NCI-H524 treated with DMSO at 0.1 percent for 48 hours (cell line): ENCODE measurements at places on chromosomes 7 and 10.
A peak's percentile ranks its signal among the peaks of the same experiment; 100 is the strongest.

GRCh38 chr10:48366261-48366660 lies 59.8 kb downstream of the MAPK8 start:
- no peak for DNase-seq

GRCh38 chr10:10959666-10960065 lies 58.0 kb upstream of the CELF2 start:
- DNase-seq, result no peak

DNA sequence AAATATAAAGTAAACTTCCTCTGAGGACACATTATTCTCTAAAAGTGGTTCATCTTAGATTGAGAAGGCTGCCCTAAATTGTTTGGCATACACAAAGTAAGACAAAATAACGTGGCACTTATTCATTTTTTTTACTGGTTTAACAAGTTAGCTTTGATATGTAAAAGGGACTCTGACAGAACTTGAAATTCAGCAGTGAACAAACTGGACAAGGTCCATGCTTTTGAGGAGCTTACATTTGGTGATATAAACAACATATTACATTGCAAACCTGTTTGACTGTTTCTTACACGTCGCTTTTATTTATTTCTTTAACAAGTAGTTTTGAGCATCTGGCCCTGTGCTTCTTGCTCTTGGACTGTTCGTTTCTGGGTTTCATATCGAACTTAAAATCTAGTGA lies 253.1 kb upstream of the POM121L12 start:
- no peak for DNase-seq

DNA sequence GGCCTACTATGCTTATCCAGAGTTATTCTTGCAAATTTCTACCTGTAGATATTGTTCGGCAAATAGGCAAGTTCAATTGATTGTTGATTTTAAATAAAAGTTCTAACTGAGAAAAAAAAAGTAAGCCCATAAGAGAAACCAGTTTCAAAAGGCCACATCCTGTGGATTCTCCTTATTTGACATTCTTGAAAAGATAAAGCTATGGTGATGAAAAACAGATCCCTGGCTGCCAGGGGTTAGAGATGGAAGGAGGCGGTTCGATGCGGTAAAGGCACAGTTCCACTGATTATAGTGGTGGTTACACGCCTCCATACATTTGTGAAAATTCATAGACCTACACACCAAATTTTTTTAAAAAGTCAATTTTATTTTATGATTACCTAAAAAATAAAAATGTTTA lies 347.8 kb downstream of the KCNMA1 start:
- DNase-seq, result no peak

- DNase-seq, result no peak
Observed at GRCh38 chr7:188727-189500, 3.5 kb upstream of the FAM20C start.

DNA sequence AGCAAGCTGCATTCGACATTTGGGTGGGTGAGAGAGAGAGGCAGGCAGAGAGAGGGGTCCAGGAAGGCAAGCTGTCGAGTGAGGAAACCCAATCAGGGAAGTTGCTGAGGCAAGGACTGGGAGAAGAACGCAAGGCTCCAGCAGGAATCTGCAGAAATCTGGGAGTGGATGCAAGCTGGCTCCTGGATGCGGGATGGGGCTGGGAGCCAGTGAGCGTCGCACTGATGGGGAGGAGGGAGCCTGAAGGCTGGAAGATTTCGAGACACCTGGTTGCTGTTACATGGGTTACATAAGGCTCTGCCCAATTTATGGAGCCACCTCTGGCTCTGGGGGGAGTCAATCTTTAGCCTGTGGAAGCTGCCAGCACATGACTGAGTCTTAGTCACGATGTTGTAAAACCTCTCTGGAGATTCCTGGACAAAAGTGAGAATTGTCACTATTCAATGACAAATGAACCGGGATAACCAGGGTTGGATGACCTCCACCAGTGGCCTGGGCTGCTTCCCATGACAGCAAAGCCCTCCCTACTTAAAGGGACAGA lies 51.1 kb upstream of the ADRB1 start:
- DNase-seq, result no peak

DNA sequence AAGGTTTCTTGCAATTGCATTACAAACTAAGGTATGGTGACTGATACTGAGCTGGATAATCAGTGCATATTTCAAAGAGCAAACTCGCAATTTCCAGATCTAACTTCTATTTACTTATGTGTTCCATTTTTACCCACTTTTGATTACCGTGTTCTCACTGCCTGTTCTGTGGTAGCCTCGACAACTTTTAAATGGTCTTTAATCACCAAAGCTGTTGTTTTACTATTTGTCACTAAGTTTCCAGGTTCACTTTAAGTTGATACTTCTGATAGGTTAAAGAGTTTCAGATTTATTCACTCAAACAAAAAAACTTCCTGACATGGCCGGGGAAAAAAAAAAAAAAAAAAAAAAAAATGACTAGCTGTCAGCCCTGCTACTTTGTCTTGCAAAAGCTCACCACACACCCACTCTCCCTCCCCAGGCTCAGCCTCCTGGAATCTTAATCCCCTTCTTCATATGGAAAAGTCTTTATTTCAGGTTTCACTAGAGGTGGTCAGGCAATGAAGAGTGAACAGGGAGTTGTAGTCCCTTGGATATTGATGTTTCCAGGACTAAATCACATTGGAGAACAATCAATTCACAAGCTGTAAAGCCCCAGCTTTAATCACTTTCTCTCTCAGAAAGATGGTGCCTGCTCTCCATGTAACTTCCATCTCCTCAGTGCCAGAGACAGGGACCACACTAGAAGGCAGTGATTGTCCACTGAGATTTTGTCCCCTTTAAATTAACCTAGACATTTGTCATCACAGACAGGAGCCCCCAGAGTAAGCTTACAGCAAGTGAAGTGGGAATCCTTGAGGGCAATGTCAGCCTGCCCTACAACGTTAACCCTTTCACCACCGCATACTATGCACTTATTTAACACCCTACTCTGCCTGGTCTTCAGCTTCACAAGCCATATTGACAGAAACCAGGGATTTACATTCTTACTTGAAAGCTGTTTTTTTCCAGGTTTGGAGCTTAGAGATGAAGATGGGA lies 749.1 kb upstream of the SORCS1 start:
- DNase-seq, result no peak

GRCh38 chr7:80974396-80975358 lies 55.8 kb upstream of the SEMA3C start:
- no peak for DNase-seq

DNA sequence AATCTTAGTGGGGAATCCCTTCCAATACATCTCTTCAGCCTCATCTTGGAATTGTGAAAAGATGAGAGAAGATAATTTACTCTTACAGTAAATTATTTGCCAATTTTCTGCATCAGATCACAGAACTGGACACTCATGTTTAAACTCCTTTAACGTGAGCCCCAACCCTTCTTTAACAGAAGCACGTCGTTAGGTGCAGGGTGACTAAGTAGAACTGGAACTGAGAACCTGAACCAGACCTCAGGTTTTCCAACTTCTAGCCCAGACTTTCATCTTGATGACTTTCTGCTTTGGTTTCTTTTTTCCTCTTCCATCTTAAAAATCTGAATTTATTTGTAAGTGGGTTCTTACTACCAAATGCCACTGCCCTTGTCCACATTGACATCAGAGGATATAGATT lies 57.2 kb upstream of the LYZL2 start:
- DNase-seq, result no peak

GRCh38 chr7:117192108-117192507 lies 130.8 kb downstream of the WNT2 start:
- DNase-seq, result no peak

DNA sequence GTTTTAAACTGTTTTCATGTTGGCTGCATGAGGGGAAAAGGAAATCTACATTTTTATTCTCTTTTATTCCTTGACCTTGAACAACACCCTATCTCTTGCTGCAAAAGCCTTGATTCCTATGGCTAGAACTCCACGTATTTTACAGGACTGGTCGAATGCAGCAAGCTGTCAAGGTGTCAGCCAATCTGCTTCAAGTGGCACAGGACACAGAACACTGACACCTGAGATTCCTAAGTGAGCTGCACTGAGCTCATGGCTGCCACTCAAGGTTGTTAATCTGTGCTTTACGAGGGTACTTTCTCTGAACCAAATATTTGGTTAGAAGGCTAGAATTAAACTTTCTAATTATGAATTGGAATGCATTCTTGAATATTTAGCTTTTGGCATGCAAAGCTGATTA lies 349.7 kb upstream of the COBL start:
- peak; percentile 52 for DNase-seq

- DNase-seq, result no peak
Observed at GRCh38 chr10:84177541-84178141, 4.0 kb downstream of the GPR15LG start.

- peak; percentile 27 for DNase-seq
Observed at GRCh38 chr7:27168265-27168947, 3.1 kb upstream of the HOXA9 start.

- no peak for DNase-seq
Observed at GRCh38 chr7:76220185-76221057, 18.7 kb downstream of the SRRM3 start.

- no peak for DNase-seq
Observed at GRCh38 chr7:42596737-42597136, 315.1 kb downstream of the C7orf25 start.

DNA sequence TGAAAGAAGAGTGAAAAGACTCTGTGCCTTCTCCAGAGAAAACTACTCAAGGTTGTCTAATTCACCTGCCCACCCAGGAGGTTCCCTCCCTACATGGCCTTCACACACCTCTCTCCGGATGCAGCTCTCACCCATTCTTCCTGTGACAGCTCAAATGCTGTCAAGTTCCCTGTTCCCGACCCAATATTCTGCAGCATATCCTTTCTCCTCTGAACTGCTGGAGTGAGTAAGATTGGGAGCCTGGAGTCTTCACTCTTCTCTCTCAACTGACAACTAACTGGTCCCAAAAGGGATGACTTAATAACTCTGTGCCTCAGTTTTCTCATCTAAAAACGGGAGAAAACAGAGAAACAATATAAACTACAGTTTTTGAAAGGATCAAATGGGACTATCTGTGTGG lies 5.1 kb downstream of the TMEM26 start:
- DNase-seq, result no peak

DNA sequence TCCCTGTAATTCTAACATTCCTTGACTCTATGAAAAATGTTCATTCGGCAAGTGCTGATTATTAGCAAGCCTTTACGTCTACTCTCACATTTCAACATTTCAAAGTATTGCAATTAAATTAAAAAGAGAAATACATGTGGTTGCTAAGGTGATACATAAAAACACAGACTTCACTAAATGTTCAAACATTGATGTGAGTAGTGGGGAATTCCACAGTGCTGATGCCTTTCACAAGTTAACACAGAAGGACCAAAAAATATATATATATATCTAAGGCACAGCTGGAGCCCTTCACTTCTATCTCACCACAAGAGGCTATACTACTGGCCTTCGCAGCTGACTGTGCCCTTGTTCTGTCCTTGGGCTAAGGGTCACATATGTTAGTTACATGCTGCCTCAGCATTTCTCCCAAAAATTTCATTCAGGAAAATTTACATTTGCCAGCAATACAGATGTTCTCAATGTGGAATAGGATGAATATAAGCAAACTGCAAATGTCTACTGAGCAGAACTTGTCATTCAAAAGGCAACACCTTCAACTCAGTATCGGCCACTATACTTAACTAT lies 13.9 kb downstream of the CTTNBP2 start:
- no peak for DNase-seq

- DNase-seq, result peak; percentile 68
Observed at GRCh38 chr7:150937848-150938561, 40.1 kb downstream of the KCNH2 start.

- DNase-seq, result no peak
Observed at GRCh38 chr10:72851509-72851908, 42.0 kb upstream of the OIT3 start.

DNA sequence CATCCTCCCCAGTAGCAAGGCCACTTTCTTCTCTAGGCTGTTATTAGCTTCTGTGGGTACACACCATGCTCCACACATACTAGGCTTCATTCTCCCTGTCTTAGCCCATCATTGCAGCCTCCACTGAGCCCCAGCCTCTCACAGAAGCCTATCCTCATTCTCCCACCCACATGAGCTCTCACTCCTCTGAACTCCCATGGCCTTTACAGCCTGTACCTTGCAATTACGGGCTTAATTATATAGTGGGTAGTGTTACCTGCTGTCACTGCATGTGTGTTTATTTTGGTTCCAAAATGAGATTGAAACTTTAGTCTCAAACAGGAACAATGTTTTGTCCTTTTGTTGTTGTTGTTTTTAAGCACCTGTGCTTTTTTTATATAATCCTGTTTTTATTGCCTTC lies 460.0 kb downstream of the KCNMA1 start:
- no peak for DNase-seq

GRCh38 chr10:33820531-33820930 lies 486.1 kb upstream of the NRP1 start:
- no peak for DNase-seq

- DNase-seq, result no peak
Observed at GRCh38 chr10:61836888-61837754, 64.4 kb upstream of the ARID5B start.

- no peak for DNase-seq
Observed at GRCh38 chr7:16660702-16661464, 14.9 kb downstream of the BZW2 start.

DNA sequence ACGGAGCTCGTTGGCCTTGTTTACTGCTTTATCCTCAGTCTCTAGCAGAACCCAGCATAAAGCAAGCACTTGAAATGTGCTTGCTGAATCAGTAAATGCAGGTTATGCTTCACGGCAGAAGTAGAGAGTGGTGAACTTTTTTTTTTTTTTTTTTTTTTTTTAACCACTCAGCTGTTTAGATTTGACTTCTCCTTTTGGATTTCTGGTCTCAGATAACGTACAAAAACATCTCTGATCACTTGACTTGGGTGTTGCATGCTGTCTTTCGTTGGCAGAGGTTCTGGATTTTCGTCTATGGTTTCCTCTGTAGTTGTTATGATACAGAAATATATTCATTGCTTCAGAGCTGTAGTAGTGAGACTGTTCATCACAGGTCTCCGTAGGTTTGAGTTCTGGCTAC lies 242.5 kb upstream of the HABP2 start:
- no peak for DNase-seq

DNA sequence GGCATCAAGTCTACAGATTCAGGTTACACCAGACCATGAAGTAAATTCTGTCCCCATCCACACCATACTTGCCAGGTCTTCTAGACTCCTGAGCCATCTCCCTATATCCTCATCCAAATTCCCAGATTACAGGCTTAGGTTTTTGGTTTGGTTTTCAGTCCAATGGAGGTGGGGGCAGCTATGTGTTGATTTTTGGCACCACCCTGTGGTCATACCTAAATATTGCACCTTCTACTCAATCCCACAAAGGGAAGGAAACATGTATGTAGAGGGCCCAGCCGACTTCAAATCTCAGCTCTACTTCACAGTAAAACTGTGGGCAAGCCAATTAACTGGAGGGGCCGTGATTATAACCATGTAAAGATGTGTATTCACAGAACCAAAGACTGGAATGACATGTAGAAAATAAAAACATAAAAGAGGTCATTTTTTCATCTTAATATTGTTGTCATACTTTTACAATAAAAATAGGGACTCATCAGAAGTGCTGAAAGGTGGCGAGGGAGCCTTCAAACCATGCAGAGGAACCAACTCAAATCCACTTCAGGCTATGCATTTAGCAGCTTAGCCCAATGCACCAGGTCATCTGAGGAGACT lies 19.8 kb downstream of the ERCC6 start:
- no peak for DNase-seq

GRCh38 chr7:139619367-139619657 lies 95.8 kb downstream of the CLEC2L start:
- no peak for DNase-seq
